NCI-H1092 treated with DMSO at 0.1 percent for 48 hours (cell line): ENCODE measurements at places on chromosomes 11 and 22.

DNA sequence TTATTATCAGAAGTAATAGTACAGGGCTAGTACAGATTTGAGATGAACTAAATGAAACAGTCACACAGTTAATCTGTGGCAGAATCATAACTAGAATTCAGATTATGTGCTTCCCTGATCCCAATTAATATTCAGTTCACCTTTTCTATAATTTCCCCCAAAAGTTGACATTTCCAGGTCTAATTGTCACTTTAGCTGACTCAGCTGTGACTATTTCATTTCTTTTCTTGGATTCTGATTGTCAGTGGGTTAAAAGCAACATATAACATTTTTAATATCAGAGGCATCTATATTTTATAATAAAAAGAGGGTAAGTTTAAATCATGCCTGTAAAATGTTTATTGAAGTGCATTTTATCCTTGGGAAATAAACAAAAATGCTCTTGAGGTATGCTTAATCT, 28.8 kb upstream of the SOX6 start:
- no peak for DNase-seq

GRCh38 chr11:96339706-96340554, 3.1 kb downstream of the MAML2 start:
- no peak for DNase-seq

GRCh38 chr11:118521892-118522311, 5.4 kb upstream of the TTC36 start:
- DNase-seq, result no peak

- no peak for DNase-seq
Observed at GRCh38 chr11:40273192-40273732, 1186.2 kb downstream of the LRRC4C start.

- DNase-seq, result no peak
Observed at GRCh38 chr22:29163808-29164207, 41.9 kb upstream of the EMID1 start.

GRCh38 chr22:25645964-25646363, 81.5 kb downstream of the GRK3 start:
- DNase-seq, result no peak
